ENCODE measurements at places on chromosomes 5 and 9.

GRCh38 chr9:73042155-73042554 is 89.3 kb upstream of the ALDH1A1 start:
- no peak for DNase-seq

- no peak for DNase-seq
These were observed 167.8 kb downstream of the RASEF start for GRCh38 chr9:82894961-82895821.

DNA sequence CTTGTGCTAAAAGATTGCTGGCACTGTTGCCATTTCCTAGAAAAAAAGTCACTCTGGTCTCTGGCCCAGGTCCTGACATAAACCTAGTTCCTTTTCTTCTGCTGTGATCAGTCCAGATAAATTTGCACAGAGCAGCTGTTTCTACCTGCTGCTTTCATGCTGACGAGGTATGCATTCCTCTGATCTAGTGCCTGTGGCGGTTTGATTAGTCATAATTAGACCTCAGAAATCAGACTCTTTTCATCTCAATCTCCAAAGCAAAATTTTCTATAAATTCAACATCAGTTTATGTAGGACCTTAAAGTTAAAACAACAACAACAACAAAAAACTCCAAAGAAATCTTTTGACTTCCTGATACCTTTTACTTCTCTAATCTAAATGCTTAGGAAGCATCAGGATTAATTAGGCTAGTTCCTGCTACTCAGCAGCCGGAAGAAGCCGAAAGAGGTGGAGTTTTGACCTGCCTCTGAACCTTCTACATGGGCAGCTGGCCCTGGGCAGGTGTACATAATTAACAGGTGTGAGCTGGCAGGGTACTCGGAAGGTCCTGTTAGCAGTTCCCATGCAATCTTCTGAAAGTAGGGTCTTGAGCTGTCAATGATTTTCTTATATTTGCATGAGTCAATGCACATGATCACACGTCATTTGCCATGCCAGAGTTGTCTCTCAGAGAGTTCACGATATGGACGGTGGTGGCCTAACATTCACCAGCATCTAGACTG is 83.3 kb upstream of the CCDC112 start:
- no peak for DNase-seq

DNA sequence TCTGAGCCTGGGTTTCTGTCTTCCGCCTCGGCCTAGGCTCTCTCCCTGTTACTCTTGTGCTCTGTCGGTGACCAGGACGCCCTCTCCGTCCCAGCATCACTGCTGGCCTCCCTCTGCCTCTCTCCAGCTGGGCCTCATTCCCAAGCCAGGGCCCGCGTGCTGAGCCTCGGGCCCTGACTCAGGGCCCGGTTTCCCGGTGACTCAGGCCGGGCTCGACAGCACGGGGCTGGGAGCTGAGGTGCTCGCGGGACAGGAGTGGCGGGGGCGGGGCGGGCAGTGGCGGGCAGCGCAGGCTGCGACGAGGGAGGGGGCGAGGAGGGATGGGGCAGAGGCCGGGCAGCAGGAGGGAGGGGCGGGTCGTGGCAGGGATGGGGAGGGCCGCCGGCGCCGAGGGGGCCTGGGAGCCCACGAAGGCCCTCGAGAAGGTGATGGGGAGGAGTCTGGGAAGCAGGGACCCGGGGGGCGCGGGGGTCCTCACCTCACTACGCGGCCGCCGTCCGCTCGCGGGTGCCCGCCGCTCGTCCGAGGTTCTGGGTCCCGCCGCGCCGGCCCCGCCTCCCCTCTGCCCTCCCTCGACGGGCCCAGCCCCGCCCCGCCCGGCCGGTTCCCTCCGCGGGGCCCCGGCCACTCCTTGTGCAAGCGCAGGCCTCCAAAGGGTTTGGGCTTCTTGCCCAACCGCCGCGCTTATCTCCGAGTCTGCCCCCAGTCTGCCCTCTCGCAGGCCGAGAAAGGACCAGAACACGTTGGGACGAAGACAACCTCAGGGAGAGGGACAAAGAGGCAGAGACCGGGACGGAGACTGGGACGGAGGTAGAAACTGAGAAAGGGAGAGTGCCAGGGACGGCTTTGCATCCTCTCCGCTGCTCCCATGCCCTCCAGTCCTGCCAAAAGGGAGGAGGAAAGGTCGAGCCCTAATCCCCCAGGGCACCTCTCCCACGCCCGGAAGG is at the start of gene ARAP3:
Gene ARAP3, minus strand, starts transcription at position 536 of the 947 bp plus-strand sequence. CDS start 1,744 bp downstream, outside the sequence.
- peak; percentile 94 for DNase-seq

DNA sequence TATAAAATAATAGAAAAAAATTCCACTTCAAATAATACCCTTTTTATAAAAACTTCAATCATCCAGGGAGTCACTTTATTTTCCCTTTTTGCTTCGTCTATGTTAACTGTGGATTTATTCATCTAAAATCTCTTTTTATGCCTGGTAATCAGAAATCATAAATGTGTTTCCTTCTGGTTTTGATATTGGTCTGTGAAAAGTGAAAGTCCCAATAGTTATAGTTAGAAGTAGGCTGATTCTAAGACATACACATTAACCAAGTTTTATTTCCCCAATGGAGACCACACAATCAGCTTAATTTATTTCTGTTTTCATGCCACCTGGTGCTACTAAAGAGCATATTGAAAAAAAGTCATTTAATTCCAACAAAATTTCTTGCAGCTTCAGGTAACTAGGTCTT is 45.7 kb downstream of the ZNF474 start:
- DNase-seq: no peak

DNA sequence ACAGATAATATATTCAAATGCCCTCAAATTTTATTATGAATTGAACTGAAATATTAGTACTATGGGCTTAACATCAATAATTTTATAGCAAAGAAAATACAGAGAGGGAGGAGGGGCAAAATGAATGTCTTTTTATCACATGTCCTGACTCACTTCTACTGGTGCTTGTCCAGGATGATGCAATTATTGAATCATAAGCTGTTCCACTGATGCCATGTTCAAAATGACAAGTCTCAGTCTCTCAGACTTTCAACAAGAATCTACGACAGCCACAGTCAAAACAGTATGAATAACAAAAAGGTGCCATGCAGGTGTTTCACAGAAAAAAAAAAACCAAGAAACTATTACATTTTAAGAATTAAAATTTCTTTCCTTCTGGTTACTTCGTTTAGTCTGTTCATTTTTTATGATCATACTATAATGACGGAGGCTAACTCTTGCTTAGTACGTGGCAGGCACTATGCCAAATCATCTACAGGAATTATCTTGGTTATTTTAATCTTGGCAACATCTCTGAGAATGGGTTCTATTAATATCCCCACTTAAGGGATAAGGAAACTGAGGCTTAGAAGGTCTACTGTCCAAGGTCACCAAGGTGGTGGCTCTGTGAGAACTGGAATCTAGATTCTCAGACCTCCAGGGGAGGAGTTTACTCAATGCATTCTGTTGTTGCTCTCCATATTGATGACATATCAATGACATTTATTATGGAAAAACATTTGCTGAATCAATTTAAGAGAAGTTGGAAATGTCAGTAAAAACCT is 61.5 kb downstream of the NR3C1 start:
- DNase-seq: no peak

- no peak for DNase-seq
These were observed 37.9 kb downstream of the STOM start for GRCh38 chr9:121331992-121332685.

GRCh38 chr5:41835645-41836044 is 34.6 kb downstream of the OXCT1 start:
- DNase-seq: peak; percentile 62

DNA sequence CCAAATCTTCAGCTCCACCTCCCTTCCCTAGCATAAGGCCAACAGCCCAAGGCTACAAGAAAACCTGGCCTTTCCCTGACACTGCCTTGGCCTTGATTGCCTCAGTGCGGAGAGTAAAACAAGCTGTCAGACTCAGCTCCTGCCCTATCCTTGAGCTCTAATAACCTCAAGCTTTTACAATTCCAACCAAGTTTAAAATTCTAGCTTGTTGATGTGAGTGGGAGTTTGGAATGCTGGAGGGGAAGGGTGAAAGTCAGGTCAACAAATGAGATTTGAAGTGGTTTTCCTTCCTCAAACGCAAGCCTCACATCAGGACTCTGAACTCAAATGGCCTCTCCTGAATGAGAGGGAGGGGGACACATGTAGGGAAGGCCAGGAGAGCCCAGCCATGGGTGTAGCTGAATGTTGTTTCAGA is 197.0 kb upstream of the VLDLR start:
- no peak for DNase-seq

- peak; percentile 60 for DNase-seq
These were observed 383.2 kb upstream of the SGCD start for GRCh38 chr5:155943516-155944407.

GRCh38 chr5:143084407-143084806 is 314.2 kb downstream of the ARHGAP26 start:
- DNase-seq: peak; percentile 26

- DNase-seq: peak; percentile 98
These were observed 186.8 kb upstream of the KLF9 start for GRCh38 chr9:70601000-70601951.

- no peak for DNase-seq
These were observed 6.8 kb downstream of the RMI1 start for GRCh38 chr9:83987402-83987791.

GRCh38 chr9:78664370-78664769 is 367.4 kb downstream of the PSAT1 start:
- DNase-seq: no peak

DNA sequence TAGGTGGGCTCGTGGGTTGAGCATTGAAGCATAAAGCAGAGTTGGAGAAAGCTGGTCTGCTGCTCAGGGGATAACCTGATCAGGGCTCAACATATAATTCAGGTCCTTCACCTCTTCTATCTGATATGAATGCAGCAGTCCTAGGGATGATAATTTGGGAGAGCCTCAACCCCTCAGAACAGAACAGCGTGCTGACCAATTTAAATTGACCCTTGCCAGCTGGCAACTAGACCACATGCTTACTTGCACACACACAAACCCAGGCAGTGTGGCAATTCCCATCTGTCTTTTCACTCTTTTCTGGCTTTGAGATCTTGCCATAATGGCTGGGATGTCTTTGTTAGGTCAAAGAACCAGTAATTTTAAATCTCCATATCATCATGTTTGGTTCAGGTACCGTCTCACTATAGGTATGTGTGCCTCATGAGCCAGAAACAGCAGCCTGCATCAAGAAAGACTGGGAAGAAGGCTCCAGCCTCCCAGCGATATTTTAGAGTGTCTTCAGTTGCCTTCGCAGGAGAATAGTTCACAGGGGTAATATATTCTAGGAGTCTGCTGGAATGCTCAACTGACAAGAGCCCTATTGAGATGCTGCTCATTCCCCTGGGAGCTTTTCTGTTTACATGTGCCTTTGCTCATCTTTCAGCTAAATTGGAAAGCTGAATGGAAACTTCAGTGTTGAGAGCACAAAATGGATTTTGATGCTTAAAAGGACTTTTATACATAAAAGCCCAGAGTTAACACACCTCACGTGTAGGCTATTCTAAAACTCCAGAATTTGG is 497.6 kb downstream of the RASEF start:
- DNase-seq: no peak

- DNase-seq: no peak
These were observed 6.3 kb downstream of the TYRP1 start for GRCh38 chr9:12699529-12699928.

GRCh38 chr5:150067405-150067960 is 18.9 kb downstream of the CSF1R start:
- DNase-seq: no peak

GRCh38 chr5:32520356-32520755 is 65.0 kb upstream of the SUB1 start:
- DNase-seq: no peak

GRCh38 chr9:92607773-92608172 is 62.2 kb downstream of the IPPK start:
- DNase-seq: no peak

- peak; percentile 32 for DNase-seq
These were observed 130.9 kb downstream of the DOCK2 start for GRCh38 chr5:169767938-169768337.

GRCh38 chr5:34707451-34708107 is 51.5 kb downstream of the RAI14 start:
- no peak for DNase-seq

GRCh38 chr5:104821606-104822005 is 1259.0 kb upstream of the NUDT12 start:
- no peak for DNase-seq

DNA sequence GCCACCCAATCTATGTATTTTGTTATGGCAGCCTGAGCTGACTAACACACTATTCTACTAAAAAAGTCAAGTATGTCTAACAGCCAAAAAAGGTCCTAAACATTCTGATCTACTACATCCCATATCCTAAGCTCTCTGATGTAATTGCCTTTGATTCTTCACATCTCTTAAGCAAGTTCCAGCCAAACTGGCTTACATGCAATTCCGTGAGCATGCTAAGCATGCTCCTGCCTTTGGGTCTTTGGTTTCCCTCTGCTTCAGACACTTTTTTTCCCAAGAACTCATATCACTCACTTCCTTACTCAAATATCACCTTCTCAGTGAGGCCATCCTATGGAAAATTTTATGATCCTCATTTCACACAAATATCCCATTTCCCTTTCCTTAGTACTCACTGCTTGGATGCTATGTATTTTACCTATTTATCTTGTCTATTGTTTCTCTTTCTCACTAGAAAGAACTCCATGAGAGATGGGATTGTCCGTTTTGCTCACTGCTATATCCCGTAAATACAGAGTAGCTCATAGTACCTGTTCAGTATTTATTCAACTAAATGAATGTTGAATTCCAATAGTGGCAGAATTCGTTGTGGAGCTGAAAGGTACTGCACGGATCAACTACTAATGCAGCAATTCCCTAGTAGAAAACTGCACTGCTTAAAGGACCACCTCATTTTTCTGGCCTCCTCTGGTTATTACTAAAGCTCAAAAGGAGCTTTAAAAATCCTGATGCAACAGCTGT is 2.3 kb upstream of the SLC12A2 start:
- DNase-seq: no peak

DNA sequence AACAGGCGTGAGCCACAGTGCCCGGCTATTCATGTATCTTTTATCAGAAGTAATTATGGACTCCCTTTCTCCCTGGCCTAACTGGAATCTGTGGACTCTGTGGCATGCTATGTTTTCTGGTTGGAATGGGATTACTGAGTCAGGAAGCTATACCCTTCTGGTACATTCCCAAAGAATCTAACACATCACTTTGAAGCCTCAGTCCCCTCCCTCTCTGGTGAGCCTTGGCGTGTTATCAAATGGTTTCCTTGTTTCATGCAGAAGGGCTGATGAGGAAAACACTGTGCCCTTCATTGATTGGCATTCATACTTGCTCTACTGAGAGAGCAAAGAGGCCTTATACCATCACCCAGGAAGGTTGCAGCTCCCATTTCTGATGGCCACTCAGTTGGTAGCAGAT is 22.9 kb downstream of the C5orf15 start:
- no peak for DNase-seq

DNA sequence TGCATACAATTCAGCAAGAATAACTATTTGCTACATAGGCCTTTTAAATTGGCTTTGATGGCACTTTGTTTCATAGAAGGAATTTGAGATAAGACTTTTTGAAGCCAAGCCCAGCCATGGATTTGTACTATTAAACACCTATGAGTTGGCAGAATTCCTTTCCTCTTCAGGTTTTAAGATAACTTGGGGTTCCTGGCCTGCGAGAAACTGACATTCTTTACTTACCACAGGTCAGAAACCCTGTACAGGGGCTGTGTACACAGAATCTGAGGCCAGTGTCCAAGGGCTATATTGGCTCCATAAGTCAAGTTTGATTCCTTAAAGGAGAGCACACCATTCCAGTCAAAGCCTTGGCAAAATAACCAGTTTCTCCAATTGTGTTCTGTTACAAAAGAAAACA is 10.8 kb upstream of the BTNL3 start:
- DNase-seq: no peak

GRCh38 chr9:78821126-78821822 is 524.3 kb downstream of the PSAT1 start:
- DNase-seq: no peak

GRCh38 chr5:4345850-4346249 is 750.2 kb downstream of the IRX1 start:
- no peak for DNase-seq

- DNase-seq: no peak
These were observed 50.4 kb downstream of the CERT1 start for GRCh38 chr5:75460942-75461610.
